ENCODE measurements at places on chromosomes 6 and 20.

DNA sequence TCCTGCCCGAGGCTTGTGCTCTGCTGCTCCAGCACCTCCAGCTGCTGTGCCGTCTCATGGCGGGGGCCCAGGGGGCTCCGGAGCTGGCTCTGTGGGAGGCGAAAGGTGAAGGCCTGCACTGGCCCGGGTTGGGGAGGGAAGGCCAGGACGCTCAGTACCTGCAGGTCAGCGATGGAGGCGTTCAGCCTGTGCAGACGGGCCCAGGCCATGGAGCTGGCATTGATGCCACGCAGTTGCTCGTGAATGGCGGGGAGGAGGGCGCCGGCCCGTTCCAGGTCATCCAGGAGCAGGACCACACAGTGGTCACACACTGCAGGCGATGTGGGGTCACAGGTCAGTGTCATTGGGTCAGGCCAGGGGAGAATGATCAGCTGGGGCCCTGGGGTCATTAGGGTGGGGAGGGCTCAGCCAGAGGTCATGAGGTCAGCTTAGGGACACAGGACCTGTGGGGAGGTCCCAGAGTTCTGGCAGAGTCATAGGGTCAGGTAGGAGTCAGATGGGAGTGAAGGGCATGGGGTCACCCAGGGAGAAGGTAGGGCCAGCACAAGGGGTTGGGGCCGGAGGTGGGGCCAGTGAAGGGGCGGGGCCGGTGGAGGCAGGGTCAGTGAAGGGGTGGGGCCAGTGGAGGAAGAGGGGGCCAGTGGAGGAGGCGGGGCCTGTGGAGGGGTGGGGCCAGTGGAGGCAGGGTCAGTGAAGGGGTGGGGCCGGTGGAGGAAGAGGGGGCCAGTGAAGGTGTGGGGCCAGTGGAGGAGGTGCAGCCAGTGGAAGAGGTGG is 18.0 kb downstream of the ADRM1 start:
- DNase-seq: no peak

DNA sequence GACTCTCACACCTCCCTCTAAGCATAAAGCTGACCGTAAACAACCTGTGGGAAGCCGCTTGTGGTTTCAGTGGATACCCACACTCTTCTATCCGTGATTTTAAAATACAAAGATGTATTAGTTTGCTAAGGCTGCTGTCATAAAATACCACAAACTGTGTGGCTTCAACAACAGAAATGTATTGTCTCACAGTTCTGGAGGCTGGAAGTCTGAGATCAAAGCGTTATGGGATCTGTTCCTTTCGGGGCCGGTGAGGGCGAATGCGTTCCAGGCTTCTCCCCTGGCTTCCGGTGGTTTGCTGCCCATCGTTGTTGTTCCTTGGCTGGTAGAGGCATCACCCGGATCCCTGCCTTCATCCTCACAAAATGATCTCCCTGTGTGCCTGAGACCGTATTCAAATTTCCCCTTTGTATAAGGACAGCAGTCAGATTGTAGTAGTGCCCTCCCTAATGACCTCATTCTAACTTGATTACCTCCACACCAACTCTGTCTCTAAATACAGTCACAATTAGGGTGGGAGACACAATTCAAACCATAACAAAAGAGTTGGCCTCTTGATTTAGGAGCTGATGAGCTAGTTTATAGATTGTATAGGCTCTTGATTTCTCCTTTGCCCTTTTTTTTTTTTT is 210.6 kb upstream of the SOX4 start:
- DNase-seq: no peak

- DNase-seq: peak; percentile 15
Observed at GRCh38 chr20:60224914-60225313, 266.7 kb downstream of the CDH26 start.

- no peak for DNase-seq
Observed at GRCh38 chr6:12535586-12536314, 180.8 kb upstream of the PHACTR1 start.

- no peak for DNase-seq
Observed at GRCh38 chr6:125741336-125741735, 8.1 kb upstream of the HEY2 start.

DNA sequence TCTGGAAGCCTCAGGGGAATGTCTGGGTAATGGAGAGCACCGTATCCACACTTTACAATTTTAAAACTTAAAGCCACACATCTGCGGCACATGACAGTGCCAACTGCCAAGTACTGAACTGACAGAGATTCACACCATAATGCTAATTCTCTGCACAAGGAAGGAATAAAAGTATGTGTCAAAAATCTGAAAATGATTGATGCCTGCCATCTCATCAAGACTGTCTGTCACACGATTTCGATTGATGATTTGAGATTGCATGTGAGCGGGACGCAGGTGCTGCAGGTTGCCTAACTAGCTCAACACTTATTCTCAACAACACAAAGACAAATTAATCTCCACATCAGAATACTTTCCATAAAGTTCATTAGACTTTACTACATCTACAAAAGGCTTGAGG is 391.2 kb downstream of the PRKN start:
- no peak for DNase-seq

DNA sequence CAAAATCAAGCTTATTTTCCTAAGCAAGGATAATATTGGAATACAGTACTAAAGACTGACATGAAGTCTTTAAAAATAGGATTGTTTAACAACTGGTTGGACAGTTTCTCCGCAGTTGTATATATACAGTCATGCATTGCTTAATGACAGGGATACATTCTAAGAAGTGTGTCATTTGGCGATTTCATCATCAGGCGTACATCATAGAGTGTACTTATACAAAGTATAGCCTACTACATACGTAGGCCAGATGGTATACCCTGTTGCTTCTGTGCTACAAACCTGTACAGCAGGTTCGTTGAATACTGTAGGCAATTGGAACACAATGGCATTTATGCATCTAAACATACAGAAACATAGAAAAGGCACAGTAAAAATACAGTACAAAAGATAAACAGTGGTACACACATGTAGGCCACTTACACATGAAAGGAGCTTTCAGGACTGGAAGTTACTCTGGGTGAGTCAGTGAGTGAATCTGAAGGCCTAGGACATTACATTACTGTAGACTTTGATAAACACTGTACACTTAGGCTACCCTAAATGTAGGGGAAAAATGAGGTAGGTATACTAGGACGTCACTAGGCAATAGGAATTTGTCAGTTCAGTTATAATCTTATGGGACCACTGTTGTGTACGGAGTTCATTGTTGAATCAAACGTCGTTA is 20.1 kb downstream of the HECA start:
- no peak for DNase-seq

Data from pons (tissue), 1 donor.